ENCODE measurements at places on chromosomes 16 and 17.

DNA sequence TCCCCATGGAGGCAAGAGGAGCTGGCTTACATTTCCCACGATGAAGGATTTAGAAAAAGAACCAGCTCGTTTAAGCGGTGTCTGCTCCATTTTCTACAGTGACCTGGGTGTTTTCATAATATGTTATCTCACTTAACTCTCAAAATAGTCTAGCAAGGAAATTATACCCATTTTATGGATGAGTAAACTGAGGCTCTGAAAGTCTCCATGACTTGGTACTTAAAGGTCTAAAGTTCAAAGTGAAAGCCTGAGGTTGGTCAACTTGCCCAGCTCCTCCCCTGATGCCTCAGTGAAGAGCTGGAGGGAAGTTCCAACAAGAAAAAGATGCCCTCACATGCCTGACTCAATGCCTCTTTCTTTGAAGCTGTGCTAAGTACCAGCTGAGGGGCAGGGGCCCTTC, 232.0 kb downstream of the CBLN1 start:
- DNase-seq = no peak

GRCh38 chr16:19481296-19481695, 40.6 kb downstream of the GDE1 start:
- DNase-seq = no peak

- no peak for DNase-seq
Observed at GRCh38 chr17:35918665-35919064, 11.9 kb downstream of the RDM1 start.

DNA sequence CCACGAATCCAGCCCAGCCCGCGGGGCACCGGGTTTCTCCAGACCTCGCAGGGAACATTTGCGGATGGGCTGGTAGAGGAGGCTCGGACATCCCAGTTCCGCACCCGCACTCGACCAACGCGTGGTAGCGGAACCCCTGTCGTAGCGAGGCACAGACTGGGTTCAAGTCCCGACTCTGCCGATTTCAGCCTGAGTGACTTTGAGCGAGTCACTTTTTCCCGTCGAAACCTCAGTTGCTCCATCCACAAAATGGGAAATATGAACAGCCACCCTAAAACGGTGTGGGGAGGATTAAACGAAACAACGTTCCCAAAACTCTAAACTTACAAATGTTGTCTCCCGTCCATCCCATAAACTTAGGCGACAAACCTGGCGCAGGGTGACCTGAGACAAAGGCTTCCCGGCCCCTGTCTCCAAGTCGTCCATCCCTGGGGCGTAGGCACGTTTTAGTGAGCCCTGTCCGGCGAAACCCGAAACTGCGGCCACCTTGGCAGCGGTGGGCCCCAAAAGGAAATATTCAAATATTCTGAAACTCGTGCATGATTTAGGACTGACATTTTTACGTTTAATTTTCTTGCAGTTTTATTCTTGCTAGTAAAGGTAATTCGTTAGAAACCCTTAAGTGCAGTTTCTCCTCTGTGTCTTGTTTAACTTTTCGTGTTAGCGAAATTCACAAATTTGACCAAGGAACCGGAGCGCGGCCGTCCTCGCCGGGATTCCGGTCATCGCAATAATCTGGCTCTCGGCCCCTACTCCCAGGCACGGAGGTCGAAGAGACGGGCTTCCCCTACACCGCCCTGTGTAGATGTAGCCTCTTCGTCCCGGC, 1.9 kb upstream of the MLLT6 start:
- DNase-seq = no peak

DNA sequence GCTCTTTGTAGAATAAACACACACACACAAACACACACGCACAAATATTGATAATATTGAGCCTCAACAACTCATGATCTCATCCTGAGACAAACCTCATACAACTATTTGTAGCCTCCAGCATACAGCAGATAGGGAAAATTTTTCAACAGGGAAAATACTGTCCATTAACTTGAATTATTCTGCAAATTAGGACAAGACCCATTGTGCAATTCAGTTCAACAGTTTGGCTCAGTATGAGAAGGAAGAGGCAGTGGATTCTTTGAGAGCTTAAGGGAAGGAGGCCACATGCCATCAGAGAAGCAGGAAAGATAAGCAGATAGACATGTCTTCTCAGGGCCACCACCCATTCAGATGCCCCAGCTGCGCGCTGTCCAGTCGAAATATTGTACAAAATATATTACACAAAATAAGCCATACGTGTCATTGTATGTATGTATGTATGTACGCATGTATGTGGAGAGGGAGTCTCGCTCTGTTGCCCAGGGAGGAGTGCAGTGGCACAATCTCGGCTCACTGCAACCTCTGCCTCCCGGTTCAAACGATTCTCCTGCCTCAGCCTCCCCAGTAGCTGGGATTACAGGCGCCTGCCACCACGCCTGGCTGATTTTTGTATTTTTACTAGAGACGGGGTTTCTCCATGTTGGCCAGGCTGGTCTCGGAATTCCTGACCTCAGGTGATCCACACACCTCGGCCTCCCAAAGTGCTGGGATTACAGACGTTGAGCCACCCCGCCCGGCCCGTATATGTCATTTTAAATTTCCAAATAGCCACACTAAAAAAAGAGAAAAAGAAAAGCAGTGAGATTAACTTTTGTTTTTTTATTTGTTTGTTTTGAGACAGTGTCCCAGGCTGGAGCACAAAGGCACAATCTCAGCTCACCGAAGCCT, 1.8 kb downstream of the ZC3H7A start:
- DNase-seq = no peak

DNA sequence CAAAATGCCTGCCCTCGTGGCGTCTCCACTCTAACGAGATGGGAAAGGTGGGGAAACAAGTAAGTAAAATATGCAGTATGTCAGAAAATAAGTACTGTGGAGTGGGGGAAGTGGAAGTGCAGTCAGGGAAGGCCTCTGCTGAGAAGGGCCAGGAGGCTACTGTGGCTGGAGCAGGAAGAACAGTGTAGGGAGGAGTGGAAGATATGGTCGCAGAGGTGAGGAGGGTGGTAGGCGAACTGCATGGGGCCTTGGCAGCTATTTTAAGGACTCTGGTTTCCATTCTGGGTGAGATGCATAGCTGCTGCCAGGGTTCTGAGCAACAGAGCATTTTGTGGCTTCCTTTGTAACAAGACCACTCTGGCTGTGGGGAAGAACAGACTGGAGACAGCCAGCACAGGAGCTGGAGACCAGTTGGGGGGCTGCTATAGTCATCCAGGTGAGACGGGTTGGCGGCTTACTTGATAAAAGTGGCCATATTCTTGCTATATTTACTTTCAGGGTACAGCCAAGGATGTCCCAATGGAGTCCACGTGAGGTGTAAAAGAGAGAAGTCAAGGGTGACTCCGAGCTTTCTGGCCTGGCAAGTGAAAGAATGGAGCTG, 42.6 kb downstream of the CYTH1 start:
- DNase-seq = no peak

GRCh38 chr17:56173958-56174835, 20.9 kb downstream of the ANKFN1 start:
- DNase-seq = no peak

DNA sequence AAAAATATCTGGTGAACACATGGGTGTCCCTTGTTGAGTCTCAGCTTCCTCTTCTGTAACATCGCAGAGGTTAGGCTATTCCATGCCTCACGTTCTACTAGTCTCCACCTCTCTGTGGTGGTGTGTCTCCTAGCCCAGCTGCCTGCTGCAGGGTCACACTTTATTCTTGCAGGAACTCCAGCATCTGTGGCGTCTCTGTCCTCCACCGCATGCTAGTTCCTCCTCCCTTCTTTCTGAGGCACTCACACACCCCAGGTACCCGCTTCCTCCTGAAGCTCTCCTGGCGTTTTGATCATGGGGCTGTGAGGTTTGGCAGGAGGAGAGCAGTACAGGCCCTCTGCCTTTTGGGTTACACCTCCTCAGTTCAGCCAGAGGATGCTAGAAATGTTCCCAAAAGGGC, 9.9 kb upstream of the TEX2 start:
- no peak for DNase-seq

DNA sequence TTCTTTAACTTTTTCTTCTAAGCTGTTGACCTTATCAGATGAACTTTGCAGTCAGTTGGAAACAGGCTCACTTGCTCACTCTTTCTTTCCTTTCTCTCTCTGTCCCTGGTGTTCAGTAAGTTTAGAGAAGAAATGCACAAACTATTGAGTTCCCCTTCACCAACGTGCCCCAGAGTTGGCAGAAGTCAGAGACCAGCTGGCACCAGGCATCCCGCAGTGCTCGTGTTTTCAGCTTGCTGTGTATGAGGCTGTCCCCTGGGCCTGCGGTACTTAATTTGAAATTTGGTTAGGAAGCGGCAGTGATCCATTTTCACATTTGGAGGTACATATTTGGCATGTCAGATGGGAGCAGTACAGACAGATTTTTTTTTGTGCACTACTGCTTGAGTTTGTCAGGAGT, 258.6 kb downstream of the SNX29 start:
- no peak for DNase-seq

GRCh38 chr17:17313350-17313991, 10.3 kb downstream of the NT5M start:
- DNase-seq = peak; percentile 56

DNA sequence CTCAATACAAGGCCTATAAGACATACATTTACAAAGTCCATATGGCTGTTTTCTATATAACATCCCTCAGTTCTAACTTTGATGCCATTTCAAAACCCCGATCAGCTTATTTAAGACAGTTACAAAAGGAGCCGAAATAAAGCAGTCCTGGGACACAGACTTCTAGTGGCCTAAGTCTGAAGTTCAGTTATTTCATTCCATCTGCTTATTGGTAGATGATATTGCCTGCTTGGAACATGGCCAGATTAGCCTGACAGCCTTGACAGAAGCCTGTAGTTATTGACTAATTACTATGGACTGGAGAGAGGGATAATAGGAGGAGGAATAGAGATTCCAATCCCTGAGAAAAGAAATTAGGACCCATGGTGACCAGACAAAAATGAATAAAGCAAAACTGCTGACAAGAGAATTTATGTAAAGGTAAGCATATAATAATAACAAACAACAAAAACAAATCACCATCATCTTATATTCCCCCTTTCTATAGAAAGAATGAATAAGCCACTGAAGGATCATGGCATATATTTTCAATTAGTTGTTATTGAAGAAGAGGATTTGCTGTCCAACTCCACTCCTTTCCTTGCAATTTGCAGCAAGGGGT, 206.3 kb upstream of the TOM1L1 start:
- DNase-seq = no peak

- no peak for DNase-seq
Observed at GRCh38 chr17:64180089-64181073, 50.4 kb upstream of the ERN1 start.

DNA sequence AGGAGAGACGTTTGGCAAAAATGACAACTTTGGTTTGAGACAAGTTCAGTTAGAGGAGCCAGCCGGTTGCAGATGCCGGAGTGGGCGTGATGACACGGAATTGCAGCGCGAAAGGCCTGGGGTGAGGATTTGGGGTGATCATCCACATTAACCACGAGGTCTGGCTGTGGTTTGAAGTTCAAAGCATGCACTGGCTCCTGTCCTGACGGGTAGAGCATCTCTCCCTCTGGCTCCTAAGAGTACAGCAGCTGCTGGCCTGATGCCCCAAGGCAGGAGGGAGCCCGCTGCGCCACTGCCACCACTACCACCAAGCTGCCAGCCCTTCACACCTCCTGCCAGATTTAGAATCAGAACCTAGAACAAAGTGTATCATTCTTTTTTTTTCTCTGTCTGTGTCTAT, 3.7 kb downstream of the RHBDL3 start:
- DNase-seq = no peak

DNA sequence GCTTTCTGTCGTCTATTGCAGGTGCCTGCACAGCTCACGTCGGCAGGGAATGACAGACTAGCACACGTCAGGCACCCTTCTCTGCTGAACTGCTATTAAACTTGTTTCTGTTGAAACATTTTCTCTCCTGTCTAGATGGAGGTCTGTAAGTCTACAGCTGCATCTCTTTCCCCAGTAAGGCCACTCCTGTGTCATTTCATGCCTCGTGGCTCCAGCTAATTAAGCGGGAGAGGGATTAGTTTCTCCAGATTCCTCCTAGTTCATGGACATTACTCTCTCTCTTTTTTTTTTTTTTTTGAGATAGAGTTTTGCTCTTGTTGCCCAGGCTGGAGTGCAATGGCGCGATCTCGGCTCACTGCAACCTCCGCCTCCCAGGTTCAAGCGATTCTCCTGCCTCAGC, 54.5 kb downstream of the FOXK2 start:
- DNase-seq = no peak

- DNase-seq = no peak
Observed at GRCh38 chr17:7468290-7468689, 11.1 kb downstream of the ZBTB4 start.

GRCh38 chr16:84700446-84701300, 873 bp downstream of the USP10 start:
- DNase-seq = peak; percentile 21

- no peak for DNase-seq
Observed at GRCh38 chr17:16986391-16986790, 14.5 kb upstream of the TNFRSF13B start.

DNA sequence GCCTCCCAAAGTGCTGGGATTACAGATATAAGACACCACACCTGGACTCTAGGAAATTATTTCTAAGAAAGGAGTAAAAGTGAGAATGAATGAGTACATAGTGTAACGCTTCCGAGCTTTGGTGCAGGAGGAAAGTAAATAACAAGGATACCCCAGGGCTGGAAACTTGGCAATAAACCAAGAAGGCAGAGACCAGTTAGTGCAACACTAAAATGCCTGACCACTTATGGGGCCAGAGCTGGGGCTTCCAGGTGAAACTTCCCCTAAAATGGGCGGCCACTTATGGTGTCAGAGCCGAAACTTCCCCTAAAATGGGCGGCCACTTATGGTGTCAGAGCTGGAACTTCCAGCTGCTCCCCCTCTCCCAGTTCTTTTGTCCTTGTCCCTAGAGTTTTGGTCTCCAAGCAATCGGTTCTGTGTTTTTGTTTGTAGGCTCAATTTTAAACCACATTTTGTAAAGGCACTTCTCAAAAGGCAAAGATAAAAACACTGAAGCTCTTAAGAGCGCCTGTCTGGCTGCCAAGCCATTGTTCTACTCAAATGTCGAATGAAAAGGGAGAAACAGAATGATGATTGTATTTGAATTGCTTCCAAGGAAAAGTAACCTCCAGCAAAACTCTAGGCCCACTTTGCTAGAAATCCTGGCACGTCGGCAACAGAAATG, 63.9 kb downstream of the NXN start:
- DNase-seq = no peak

DNA sequence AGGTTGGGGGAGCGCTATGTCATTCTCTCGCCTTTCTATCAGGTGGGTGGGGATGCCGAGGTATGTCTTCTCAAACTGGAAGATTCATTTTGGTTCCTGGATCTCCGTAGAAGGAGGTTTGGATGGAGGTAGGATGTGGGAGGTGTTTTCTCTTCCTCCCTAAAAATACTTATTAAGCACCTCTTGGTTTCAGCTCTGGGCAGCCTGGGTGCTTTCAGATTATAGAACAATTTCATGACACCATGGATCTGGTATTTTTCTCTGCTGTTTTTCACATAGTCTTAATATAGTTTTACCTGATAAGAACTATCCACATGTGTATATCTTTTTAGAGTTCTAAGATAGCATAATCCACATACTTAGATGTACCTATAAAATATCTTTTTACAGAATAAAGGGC, 92.9 kb downstream of the YPEL2 start:
- no peak for DNase-seq

DNA sequence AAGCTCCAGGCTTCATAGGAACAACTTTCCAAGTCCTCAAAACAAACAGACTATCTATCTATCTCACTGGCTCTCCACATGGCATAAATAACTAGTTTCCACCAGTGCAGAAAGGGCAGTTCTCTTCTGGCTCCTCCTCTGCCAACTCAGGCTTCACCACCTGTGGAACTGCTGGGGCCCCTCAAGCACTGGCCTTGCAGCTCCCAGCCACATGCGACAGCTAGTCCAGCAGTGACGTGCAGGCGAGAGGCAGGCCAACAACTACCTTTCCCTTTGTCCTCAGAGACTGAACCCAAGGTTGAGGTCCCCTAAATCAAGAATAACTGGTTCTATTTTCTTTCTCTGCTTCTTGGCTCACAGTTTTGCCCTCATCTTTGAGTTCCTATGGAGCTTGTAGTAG, 137.6 kb downstream of the AATF start:
- DNase-seq = no peak

Measured in stimulated activated CD8-positive, alpha-beta memory T cell treated with anti-CD3 and anti-CD28 coated beads, Interleukin-7, amount 100 ng/mL, for 4 hours (primary cell).